ENCODE measurements at places on chromosomes 1 and 21.

DNA sequence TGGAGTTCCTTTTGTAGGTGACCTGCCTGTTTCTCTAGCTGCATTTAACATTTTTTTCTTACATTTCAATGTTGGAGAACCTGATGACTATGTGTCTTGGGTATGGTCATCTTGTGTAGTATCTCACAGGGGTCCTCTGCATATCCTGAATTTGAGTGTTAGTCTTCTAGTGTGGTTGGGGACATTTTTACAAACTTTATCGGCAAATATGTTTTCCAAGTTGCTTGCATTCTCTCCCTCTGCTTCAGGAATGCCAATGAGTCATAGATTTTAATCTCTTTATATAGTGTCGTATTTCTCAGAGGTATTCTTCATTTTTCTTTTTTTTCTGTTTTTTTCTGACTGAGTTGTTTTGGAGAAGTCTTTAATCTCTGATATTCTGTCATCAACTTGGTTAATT, 684.0 kb downstream of the NCAM2 start:
- no peak overlapping the region for H3K4me3 ChIP-seq
- H3K4me1 ChIP-seq, result no peaks in the 10 kb centered on the region
- DNase-seq, result no peak
- H3K36me3 ChIP-seq, result no peaks in the 10 kb centered on the region

DNA sequence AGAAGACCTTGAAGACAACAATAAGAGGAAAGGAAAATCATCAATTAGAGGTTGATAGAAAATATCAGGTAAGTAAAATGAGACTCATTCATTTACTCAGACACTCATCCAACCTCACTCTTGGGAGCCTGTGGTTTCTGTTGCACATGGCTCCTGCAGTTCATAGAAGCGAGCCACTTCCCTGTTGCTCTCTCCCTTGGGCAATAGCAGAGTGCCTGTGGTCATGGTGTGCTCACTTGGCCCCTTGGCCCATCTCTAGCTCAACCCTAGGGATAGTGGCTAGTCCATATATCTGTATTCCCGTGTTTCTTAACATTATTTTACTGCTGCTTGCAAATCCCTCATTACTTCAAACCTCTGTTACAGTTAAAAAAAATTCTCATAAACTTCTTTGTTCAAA, 368.6 kb downstream of the PTPRC start:
- H3K4me3 ChIP-seq, result no peak overlapping the region
- no peak overlapping the region for H3K27ac ChIP-seq
- no peak for DNase-seq

DNA sequence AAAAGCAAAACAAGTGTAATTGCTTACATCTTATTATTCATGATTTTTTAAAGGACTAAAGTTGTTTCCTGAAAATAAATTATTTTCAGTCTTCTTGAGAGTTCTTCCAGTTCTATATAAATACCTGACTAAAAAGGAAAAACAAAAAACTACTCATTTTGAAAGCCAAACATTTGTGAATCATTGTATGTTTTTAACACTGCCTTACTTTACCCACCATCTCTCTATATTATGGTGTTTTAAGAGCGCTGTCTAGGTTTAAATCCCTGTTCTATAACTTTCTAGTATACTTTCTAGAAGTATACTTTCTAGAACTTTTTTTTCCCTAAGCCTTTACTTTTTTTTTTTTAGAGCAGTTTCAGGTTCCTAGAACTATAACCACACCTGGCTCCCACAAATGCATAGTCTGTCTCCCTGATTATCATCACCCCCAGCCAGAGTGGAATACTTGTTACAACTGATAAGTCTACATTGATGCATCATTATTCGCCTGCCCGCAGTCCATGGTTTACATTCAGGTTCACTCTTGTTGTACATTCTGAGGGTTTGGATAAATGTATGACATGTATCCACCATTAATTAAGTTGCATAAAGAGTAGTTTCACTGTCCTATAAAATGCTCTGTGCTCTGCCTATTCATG, 9.8 kb downstream of the RSBN1 start:
- H3K27me3 ChIP-seq, result no peaks in the 10 kb centered on the region
- peaks cover 69% of the 10 kb centered on the region for H3K4me1 ChIP-seq
- no peak overlapping the region for H3K27ac ChIP-seq

GRCh38 chr1:213110349-213111300, 59.6 kb downstream of the RPS6KC1 start:
- no peaks in the 10 kb centered on the region for H3K4me1 ChIP-seq
- no peak overlapping the region for H3K27ac ChIP-seq
- no peaks in the 10 kb centered on the region for H3K27me3 ChIP-seq
- no peak overlapping the region for H3K4me3 ChIP-seq
- no peaks in the 10 kb centered on the region for H3K36me3 ChIP-seq

- H3K27me3 ChIP-seq, result no peaks in the 10 kb centered on the region
- H3K27ac ChIP-seq, result no peak overlapping the region
- H3K4me3 ChIP-seq, result no peak overlapping the region
- no peak for DNase-seq
- no peaks in the 10 kb centered on the region for H3K4me1 ChIP-seq
Observed at GRCh38 chr1:230335861-230336522, 90.1 kb downstream of the PGBD5 start.

DNA sequence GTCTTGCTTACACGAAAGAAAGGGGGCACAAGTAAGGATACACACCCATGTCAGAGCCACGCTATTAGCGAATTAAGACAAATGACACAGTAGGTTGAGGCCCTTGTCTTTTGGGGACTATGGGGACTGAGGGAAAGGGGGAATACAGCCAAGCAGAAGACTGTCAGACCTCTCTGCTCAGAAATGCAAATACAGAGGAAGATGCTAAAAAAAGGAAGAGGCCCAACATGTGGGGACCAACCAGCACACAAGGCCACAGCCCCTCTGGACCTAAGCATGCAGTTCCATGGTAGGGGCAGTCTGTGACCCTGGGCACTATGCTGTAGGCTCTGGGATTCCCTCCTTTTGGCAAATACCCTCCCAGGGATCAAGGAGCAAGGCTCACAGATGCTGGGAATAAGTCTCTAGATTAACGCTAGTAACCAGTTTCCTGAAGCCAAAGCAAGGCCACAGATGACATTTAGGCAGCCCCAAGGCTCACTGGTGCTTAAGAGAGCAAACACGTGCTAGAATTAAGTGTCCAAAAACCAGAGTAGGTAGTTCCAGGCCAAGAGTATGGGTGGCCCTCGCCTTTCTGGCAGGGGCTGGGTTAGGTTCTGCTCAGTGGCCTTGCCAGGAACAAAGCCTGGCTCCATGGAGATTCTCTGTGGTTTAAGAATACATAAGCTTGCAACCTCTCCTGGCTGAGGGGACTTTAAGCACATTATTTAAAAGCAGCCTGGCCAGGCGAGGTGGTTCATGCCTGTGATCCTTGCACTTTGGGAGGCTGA, 38.2 kb downstream of the RABIF start:
- no peak overlapping the region for H3K4me3 ChIP-seq
- no peaks in the 10 kb centered on the region for H3K27me3 ChIP-seq
- H3K36me3 ChIP-seq, result no peaks in the 10 kb centered on the region
- H3K4me1 ChIP-seq, result no peaks in the 10 kb centered on the region
- H3K27ac ChIP-seq, result no peak overlapping the region
- peak; percentile 75 for DNase-seq
